ENCODE measurements at places on chromosomes 12 and 14. TPM values are rescaled to one million over a fixed set of nuclear protein-coding genes. Genes with fewer than 3 reads are reported as not detected.

DNA sequence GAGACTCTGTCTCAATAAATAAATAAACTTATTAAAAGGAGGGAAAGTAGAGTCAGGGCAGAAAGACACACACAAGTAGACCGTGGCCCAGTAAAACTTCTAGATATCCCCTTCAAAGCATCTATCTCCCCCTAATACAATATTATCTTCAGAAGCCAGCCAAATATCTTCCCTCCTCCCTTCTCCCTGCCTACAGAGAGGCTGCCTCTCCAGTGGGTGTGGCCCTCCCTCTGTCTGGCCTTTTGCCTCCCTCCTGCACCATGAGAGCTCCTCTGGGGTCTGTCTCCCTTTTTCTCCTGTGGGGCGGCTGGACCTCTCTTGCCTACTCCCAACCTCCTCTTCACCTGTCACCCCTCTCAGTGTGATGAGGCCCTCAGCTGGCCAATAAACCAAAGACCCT is 139.2 kb downstream of the EGLN3 start:
- no peak for DNase-seq

ZNF26 gene
- total RNA-seq: 45.5 TPM

VAMP1 gene
- total RNA-seq: 50.9 TPM

DNA sequence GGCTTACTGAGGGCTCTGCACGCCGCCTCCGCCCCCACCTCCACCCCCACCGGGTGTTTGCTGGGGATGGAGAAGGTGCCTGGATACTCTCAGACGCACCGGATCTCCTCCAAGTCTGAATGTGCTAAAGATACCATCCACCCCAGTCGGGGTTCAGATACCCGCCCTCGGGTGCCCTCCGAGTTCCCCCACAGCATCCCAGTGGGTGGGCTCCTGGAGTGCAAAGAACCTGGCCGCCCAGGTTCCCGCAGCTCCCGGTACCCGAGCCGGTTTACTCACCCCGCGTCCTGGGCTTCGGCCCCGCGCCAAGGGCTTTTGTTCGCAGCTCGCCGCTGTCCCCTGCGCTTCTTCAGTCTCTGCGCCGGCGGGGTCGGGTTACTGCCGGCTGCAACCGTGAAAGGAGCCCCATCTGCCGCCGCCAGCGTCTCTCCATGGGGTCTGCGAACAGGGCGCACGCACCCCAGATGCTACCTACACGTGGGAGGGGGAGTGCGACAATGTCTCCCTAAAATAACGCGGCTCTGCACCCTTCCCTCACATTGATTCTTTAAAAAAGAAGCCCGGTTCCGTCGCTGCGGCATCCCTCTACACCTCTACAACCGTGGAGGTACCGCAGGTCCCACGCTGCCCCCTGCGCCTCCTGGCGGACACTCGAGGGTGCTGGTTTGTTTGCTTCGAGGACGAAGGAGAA is at the start of gene CCDC177:
TSS of gene CCDC177 (minus strand) at position 609 of the 691 bp plus-strand sequence. CDS start 1,249 bp downstream, outside the sequence.
- DNase-seq: peak; percentile 79

- no peak for DNase-seq
These were observed 13.1 kb upstream of the CIPC start for GRCh38 chr14:77084985-77085384.
